HT-29 (cell line): ENCODE measurements at places on chromosomes 13 and 19. TPM values are rescaled to one million over a fixed set of nuclear protein-coding genes. Genes with fewer than 3 reads are reported as not detected.

The CYP2S1 gene
- 18.2 and 31.4 TPM in 2 replicates for total RNA-seq

The GIPC3 gene
- total RNA-seq: not detected in 2 replicates

The ZNF66 gene
- 0.05 and 0.16 TPM in 2 replicates for total RNA-seq

The SHD gene
- 0.21 and 1.6 TPM in 2 replicates for total RNA-seq

The MEIS3 gene
- 0.37 and 1.1 TPM in 2 replicates for total RNA-seq

The AP1M2 gene
- total RNA-seq: 154 and 159 TPM in 2 replicates

The ZNF420 gene
- total RNA-seq: 0.18 TPM in 1 of 2 replicates, not detected in the other

The POU2F2 gene
- total RNA-seq: 0.03 and 0.44 TPM in 2 replicates

The ZNF845 gene
- 2.8 and 2.9 TPM in 2 replicates for total RNA-seq

The KIR2DL3 gene
- total RNA-seq: not detected in 2 replicates

The DHPS gene
- 95.0 and 95.4 TPM in 2 replicates for total RNA-seq

The CACNG6 gene
- total RNA-seq: 0.99 and 2.3 TPM in 2 replicates

The GNG7 gene
- 0.03 and 0.23 TPM in 2 replicates for total RNA-seq

The UNC13A gene
- 0.03 and 0.05 TPM in 2 replicates for total RNA-seq

The TEX30 gene
- total RNA-seq: 15.4 and 19.4 TPM in 2 replicates

The RGS9BP gene
- total RNA-seq: 0.70 and 1.0 TPM in 2 replicates

The TJP3 gene
- total RNA-seq: 127 and 139 TPM in 2 replicates

The PNMA8C gene
- total RNA-seq: 0.05 TPM in 1 of 2 replicates, not detected in the other

The PCDH9 gene
- not detected in 2 replicates for total RNA-seq

The AMH gene
- total RNA-seq: 17.3 and 19.9 TPM in 2 replicates

The NLRP7 gene
- not detected in 2 replicates for total RNA-seq

The WIZ gene
- 18.4 and 32.9 TPM in 2 replicates for total RNA-seq

The CCNA1 gene
- total RNA-seq: not detected in 2 replicates

The DPRX gene
- total RNA-seq: not detected in 2 replicates

The SYCN gene
- not detected in 2 replicates for total RNA-seq

The EDNRB gene
- not detected in 2 replicates for total RNA-seq

The CXCL17 gene
- 0.61 TPM in 1 of 2 replicates, not detected in the other for total RNA-seq

The CEACAM4 gene
- not detected in 2 replicates for total RNA-seq

The GDF15 gene
- 529 and 584 TPM in 2 replicates for total RNA-seq
